ENCODE measurements at places on chromosomes 1 and 21.

DNA sequence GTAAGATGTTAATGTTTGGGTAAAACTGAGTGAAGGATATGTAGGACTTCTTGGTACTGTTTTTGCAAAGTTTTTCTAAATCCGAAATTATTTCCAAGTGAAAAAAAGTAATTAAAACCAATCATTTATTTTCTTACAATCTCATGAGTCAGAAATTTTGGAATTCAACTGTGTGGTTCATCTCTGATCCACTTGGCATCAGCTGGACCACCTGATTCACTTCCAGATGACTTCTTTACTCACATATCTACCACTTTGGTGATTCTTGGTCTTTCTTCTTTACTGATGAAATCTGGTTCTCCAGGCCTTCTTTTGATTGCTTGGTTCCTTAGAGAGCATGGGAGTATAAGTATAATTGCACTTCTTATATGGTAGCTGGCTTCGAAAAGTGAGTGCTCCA, 254.9 kb upstream of the CACYBP start:
- DNase-seq = no peak

DNA sequence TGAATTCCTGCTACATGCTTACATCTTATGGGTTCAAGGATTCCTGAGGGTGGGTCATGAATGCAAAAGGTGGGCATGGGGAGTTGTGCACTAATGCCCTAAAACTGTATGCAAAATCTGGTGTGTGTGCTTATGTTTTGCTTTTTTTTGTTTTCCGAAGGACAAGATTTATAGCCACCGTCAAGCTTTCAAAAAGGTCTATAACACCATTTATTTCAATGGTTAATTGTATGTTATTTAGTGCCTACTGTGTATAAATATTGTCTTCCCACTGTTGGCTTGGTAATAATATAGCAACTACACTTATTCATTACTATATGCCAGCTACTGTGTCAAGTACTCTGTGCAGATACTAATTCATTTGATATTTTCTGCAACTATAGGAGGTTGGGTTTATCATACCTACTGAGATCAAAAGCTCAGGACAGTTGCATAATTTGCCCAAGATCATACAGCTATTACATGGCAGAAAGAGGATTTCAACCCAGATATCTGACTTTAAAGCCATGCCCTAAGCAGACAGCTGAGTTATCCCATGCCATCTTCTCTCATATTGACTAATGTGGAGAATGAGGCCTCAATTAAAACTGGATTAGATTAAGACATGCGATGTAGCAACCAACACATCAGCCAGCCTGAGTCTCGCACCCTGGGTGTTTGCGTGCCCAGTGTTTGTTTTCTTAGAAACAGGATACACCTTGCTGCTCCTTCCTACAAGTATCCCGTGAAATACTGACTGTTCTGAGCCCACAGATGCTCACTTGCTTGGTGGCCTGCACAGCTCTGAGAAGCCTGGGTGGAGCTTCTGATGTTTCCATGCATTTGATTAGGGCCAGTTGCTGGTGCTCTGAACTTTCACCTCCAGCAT, 34.6 kb downstream of the GADD45A start:
- no peak for DNase-seq

GRCh38 chr1:55635856-55636255, 420.7 kb upstream of the USP24 start:
- no peak for DNase-seq

GRCh38 chr1:58785442-58786058, 1.7 kb upstream of the JUN start:
- peak; percentile 39 for DNase-seq

- no peak for DNase-seq
Measured at GRCh38 chr1:205630651-205631009, 1.2 kb downstream of the ELK4 start.

DNA sequence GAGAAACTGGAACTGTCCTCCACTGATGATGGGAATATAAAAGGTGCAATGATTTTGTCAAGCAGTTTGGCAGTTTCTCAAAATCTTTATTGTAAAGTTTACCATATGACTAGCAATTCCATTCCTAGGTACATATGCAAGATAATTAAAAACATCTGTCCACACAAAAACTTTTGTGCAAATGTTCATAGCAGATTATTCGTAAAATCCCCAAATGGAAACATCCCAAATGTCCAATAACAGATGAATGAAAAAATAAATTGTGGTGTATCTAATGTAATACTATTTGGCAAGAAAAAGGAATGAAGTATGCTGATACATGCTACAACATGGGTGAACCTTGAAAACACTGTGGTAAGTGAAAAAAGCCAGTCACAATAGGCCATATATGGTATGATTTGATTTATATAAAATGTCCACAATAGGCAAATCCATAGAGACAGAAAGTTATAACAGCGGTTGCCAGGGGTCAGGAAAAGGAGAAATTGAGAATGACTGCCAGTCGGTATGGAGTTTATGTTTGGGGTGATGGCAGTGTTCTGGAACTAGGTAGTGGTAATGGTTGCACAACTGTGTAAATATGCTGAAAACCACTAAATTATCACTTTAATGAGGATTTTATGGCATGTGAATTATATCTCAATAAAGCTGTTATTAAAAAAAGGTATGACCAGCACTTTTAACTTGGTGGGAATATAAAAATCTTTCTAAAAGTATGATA, 81.7 kb upstream of the BEND5 start:
- DNase-seq = no peak

GRCh38 chr1:226487921-226488320, 60.6 kb upstream of the STUM start:
- no peak for DNase-seq

DNA sequence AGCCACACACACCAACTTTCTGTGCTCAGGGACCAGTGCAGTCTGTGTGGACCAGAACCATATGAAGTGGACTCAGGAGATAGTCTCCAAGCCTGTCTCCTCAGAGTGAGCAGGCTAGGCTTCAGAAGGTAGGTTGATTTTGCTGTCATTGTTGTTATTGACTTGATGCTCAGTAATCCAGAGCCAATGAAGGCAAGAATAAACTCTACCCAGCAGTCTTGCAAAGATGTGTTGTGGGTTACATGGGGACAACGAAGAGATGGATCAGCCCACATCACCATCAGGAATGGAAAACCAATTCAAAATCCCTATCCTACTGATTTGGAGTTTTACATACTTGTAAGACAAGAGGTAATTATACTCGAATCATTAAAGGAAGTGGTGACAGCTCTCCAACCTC, 37.4 kb downstream of the PHC2 start:
- DNase-seq = no peak

DNA sequence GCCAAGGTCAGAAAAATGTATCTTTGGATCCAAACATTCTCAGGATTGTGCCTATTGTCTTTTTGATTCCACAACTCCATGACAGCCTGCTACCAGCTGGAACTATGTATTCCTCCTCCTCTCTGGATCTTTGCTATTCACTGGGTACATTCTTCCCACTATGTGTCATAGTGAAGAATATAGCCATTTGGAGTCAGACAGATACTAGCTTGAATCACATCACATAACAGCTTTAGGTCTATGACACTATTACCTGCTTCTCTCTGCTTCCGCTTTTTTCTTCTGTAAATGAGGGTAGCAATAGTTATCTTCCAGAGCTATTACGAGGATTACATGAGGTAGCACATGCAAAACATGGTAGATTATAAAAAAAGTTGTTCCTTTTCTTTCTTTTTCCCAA, 5.4 kb upstream of the EXO1 start:
- no peak for DNase-seq

GRCh38 chr1:87885278-87886025, 556.8 kb downstream of the LMO4 start:
- no peak for DNase-seq

- DNase-seq = no peak
Measured at GRCh38 chr1:71080230-71080738, 551 bp downstream of the ZRANB2 start.

- no peak for DNase-seq
Measured at GRCh38 chr1:226946285-226946684, 6.2 kb downstream of the COQ8A start.

DNA sequence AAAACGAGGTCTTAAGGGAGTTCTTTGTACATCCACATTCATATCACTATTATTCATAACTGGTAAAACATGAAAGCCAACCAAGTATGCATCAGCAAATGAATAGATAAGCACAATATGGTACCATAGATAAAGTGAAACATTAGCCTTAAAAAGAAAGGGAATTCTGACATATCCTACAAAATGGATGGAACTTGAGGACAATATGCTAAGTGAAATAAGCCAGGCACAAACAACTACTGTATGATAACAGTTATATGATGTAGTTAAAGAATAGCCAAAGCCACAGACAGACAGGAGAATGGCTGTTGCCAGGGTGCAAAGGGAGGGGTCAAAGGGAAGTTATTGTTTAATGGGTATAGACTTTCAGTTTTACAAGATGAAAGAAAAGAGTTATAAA, 148.9 kb downstream of the EIF4G3 start:
- DNase-seq = no peak

GRCh38 chr1:154500533-154500932, 1.5 kb upstream of the TDRD10 start:
- no peak for DNase-seq

DNA sequence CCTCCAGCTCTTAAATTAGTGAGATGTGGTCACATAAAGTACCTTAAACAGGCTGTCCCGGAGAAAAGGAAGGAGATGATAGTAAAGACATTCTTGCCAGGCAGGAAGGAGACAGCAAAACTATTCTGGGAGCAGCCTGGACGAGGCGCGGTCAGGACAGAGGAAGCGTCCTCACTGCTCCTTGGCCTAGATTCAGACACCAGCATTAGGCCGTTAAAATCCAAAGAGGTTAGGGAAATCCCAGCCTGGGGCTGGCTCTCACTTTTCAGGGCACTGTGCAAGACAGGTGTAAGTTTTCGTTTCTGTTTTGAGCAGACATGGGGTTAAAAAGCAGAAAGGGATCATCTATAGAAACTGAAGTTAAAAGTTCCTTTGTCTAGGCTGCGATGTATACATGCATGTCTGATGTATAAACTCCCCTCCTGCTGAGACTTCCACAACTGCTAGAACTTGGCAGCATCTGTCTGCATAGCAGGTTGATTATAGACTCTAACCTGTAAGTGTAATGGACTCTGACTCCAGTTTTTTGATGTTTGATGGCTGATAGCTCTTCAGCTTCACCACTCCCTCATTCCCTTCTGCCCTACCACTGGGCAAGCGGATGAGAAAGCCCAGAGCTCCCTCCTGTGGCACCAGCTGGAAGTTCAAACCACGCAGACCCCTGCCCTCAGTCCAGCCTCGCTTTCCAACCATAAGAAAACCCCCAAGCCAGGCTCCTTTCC, 21.5 kb downstream of the STPG1 start:
- peak; percentile 61 for DNase-seq

DNA sequence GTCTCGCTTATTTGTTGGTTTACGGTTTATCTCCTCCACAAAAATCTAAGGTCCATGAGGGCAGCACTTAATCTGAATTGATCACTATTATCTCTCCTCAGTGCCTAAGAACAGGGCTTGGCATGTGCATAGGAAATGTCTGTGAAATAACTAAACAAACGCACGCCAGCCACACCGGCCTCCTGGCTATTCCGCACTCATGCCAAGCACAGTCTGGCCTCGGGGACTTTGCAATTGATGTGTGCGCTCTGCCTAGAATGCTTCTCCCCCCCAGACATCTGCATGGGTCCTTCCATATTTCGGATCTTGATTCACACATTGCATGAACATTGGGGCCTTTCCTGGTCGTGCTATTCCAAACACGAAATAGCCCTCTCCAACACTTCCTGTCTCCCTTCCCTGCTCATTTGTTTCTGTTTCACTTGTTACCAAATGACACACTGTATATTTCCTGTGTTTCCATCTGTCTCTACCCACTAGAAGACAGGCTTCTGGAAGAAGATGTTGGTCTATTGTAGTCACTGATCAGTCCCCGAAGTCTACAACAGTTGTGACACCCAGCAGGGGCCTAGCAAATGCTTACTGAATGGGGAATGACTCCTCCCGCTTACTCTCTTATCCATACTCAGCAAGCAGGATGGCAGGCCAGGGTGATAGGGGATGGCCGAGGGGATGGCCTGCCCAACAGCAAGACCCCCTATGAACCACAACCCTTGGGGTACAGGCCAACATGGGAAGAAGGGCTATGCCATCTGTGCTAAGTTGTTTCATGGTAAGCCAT, 93.9 kb downstream of the GLIS1 start:
- DNase-seq = no peak

DNA sequence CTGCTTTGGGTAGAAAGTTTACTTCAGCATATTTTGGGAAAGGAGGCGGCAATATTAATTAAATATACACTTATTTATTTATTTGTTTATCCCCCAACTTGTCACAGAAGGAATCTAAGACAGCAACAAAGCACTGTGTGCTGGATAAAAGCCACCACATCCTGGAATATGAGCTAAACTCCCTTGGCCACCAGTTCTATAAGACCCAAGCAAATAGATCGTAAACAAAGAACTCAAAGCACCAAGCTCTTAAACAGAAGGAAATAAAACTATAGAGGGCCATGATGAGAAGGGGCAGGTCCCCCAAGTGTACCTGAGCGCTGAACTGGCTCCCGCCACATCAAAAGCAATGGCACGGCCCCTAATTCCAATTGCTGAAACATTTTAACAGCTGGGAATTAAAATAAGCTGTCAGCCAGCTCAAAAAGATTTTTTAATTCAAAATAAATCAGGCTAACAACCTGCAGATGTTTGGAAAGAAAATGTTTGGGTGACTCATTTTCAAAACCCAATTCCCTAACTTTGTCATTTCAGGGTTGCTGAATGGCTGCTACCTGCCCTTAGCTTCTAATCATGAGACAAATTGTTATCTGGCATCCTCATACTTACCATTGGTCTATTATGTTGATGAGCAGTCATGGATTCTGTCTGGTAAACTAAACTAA, 127.1 kb downstream of the SLC30A10 start:
- DNase-seq = no peak

DNA sequence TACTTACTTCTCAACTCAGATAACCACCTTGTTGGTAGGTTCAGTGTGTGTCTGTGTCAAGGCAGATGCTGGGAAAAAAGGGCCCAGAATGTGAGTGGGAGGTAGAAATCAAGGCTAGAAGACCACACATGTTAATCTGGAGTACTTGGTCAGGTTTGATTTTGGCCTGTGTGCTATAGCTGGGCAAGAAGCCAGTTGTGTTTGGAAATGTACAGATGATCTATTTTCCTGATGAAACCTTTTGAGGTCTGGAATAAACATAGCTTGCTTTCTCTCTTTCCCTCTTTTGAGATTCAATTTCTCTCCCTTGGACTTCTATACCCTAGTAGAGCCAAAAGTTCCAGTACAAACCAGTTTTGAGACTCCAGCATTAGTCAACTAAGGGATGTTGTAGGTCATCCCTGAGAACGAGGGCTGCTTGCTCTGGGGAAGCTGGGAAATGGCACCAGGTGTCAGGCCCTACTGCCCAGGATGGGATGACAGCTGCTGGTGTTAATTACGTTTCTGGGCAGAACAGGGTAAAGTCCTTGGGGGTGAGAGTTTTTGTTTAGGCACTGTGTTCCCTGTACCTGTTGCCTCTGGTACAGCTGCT, 15.8 kb downstream of the MAPKAPK2 start:
- DNase-seq = no peak

DNA sequence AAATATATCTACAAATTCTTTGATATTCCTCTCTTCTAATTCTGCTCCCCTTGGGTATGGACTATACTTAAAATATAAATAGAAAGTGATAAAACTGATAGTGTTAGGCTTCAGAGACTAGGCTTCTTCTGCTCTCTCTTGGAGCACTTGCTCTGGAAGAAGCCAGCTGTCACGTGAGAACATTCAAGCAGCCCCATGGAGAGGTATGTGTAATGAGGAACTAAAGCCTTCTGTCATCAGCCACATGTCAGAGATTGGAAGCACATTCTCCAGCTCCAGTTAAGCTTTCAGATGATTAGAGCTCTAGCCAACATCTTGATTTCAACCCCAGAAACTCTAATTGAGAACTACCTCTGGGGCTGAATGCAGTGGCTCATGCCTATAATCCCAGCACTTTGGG, 34.3 kb downstream of the XKR8 start:
- no peak for DNase-seq

Data from activated CD4-positive, alpha-beta T cell treated with anti-CD3 and anti-CD28 coated beads, Interleukin-2, amount 50 U/mL, for 1 hour (primary cell).